ENCODE measurements at places on chromosomes 7 and 10. TPM values are rescaled to one million over a fixed set of nuclear protein-coding genes. Genes with fewer than 3 reads are reported as not detected.

DNA sequence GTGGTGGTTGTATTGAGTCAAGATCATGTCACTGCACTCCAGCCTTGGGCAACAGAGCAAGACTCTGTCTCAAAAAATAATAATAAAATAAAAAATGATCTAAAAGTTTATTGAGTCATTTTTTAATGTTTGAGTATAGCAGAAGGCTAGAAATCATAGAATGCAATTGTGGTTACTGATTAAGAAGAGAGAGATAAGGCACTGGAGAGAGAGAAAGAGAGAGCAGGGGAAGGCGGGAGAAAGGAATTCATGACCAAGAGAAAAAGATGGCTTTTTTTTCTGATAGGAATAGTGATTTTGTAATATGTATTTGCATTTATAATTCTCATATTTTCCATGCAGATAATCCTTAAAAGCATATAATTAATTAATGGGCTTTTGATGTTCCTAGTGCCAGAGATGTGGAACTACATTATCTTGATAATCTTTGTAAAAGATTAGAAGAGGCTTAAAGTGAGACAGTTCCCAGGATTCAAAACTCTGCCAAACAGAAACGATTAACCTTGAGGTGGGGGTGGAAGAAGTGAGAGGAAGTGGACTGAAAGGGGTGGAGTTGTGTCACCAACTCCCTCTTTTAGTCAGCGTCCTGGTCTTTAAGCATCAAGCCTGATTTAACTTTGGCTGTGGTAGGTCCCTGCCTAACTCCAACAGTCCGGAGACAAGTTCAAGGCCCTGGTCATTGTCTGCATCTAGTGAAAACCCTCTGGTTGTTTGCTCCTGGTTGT is 76.2 kb downstream of the CHN2 start:
- no peak for DNase-seq

DNA sequence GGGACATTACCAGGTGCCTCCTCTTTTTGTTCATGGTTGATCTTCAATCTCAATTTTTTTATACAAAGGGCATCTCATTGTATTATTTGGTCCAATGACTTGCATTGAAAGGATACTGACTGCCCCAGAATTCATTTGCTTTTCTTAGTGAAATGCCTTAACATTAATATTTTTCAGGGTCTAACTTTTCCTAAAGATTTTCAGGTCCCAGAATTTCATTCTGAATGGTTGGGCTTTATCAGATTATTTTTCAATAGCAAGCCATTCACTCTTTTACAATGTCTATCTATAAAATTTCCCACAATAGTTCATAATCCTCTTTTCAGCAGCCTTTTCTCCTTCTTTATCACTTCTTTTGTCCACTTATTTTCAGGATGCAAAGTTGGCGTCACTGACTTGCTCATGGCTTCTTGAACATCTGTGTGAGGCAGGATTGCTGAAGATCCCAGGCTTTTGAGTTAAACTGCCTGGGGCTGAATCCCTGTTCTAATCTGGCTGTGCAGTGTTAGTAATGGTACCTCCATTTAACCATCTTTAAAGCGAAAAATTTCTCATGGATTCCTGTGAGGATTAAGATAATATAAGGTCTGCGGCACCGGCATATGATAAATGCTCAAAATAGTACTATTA is 131.7 kb upstream of the HDAC9 start:
- DNase-seq, result no peak

- no peak for DNase-seq
These were observed 56.0 kb downstream of the HIPK2 start for GRCh38 chr7:139721821-139722220.

- DNase-seq, result no peak
These were observed 465.4 kb downstream of the ETV1 start for GRCh38 chr7:13524076-13524475.

DNA sequence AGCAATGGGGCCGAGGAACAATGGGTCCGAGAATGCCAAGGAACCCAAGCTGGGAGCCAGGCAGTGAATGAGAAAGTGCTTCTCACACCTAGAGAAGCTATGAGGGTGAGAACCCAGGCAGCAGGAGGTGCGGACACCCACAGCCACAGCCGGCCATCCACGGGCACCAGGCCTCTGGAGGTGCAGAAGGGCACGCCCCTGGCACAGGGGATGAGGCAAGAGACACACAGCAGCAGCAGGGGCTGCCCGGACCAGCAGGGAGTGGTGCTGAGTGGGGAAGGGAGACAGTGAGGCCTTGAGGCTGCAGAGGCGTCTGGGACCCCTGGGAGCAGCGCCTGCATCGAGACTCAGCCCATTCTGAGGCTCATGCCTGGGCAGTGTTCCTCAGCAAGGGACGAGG is 135.3 kb downstream of the MAD1L1 start:
- DNase-seq, result no peak

TOMM7 gene
- polyA plus RNA-seq, result 436 TPM

DNA sequence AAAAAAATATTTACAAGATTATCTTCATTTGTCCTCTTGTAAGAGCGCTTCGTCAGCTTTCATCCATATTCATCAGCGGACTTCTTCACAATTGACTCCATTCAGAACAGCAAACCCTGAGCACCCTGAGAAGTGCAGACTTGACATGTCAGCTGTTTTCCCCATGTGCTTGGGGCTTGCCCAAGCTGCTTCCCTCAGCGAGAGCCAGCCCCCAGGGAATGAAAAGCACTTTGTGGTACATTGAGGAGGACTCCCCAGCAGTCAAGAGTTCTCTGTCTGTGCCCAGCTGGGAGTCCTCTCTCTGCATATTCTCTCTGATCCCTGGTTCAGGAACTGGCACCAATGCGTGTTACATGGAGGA is 22.7 kb downstream of the HKDC1 start:
- no peak for DNase-seq

ZP3 gene
- polyA plus RNA-seq, result 2.0 TPM

DNA sequence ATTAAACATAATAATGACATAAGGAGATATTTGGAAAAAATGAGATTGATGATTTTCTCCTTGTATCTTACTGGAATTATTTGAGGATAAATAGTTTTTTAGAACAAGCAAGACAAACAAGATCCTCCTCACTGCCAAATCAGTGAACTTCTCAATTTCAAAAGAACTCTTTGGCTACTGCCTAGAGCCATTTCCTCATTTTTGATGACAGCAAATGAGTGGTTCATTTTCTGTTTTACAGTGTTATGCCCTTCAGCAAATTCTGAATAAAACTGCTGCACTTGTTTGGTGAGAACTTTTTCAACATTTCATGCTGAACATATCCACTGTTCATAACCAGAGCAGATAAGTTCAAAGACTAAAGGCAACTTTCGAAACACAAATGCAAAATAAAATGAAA is 42.5 kb upstream of the AHR start:
- no peak for DNase-seq

TEX47 gene
- not detected for polyA plus RNA-seq

DNA sequence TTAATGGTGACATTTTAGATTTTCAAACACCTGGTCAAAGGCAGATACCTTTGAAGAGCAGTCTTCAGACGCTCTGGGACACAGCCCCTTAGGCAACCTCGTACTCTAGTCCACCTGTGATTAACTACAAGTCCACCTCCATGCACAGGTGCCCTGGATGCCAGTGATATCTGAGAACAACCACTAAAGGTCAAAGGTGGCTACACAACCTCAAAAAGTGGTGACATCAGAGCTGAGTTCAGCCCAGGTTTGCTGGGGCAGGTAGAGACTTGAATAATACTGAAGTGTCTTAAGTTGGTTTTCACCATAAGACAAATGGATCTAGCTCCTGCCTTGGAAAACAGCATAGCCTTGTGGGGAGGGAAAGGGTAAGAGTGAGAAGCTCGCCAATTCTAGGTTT is 143.4 kb upstream of the ADO start:
- DNase-seq, result no peak

GRCh38 chr10:34830217-34830822 is 15.2 kb upstream of the PARD3 start:
- no peak for DNase-seq

ANK3 gene
- polyA plus RNA-seq, result 36.8 TPM

GRCh38 chr10:125054669-125055268 is 105.6 kb downstream of the CTBP2 start:
- DNase-seq, result no peak

PHYH gene
- 27.8 TPM for polyA plus RNA-seq

DNA sequence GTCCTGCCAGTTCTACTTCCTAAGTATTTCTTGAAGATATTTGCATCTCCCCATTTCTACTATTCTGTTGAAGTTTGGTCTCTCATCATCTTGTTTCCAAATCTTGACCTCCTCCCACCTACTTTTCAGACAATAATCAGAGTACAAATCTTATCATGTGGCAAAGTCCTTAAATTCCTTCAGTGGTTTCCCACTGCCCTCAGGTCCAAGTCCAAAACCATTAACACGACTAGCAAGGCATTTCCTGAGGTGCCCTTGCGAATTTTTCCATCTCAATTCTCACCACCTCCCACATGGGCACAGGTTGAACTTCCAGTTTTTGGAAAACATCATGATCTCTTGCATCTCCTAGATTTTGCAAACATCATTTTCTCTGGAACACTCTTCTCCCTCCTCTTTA is 97.2 kb upstream of the CDK1 start:
- no peak for DNase-seq

MBL2 gene
- polyA plus RNA-seq, result not detected

CPA4 gene
- 0.32 TPM for polyA plus RNA-seq

DNA sequence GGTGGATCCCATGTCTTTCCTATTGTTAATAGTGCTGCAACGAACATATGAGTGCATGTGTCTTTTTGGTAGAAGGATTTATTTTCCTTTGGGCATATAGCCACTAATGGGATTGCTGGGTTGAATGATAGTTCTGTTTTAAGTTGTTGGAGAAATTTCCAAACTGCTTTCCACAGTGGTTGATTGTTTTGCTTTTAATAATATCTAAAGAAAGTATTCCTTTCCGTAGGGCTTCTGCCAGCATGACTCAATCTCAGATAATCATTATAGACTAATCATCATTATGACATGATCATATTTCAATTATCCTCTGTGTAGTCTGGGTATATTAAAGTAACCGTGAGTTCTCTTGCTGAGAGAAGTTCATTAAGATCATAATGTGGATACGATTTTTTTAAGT is 110.2 kb upstream of the KMT2E start:
- no peak for DNase-seq

- DNase-seq, result no peak
These were observed 146.6 kb downstream of the BMS1 start for GRCh38 chr10:42929236-42929635.

DNA sequence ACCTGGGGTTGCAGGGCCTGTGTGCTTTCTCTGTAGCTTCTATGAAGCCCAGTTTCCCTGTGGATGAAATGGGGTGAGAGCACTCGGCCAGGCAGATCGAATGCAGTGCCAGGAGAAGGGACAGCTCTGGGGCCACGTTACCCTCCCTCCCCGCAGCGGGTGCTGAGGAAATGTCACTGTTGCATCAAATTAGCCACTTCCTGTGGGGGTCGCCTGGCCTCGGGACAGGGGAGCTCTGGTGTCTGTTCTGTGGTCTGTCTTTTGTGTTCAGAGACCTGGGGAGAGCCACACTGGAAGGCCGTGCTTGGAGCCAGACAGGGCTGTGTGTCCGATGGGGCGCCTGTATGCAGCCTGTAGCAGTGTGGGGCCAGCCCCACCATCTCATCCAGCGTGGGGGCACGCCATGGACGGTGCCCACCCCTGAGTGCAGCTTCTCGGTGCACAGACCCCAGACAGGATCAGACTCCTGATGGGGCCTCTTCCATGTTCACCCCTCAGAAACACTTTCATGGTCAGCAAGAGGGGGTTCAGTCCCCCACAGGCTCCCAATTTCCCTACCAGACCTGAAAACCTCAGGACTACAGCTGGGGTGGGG is 13.6 kb downstream of the TTYH3 start:
- DNase-seq, result no peak

C10orf90 gene
- 0.23 TPM for polyA plus RNA-seq

GRCh38 chr7:44103923-44104859 is at the start of gene AEBP1:
Gene AEBP1, plus strand, starts transcription at chr7:44104345. Its CDS starts 321 bp downstream, at chr7:44104666.
- DNase-seq, result no peak

GRCh38 chr10:119268428-119268827 is 61.1 kb downstream of the GRK5 start:
- DNase-seq, result no peak

SLC13A1 gene
- polyA plus RNA-seq, result 15.1 TPM

- peak; percentile 45 for DNase-seq
These were observed 150.2 kb downstream of the REEP3 start for GRCh38 chr10:63671317-63671937.

GRCh38 chr7:34275624-34276023 is 370.3 kb downstream of the BMPER start:
- DNase-seq, result no peak

- DNase-seq, result no peak
These were observed 46.1 kb upstream of the ANLN start for GRCh38 chr7:36343548-36343947.

GRCh38 chr7:83429493-83429892 is 219.4 kb downstream of the SEMA3E start:
- no peak for DNase-seq

GRCh38 chr7:90672210-90672609 is 76.1 kb downstream of the CDK14 start:
- DNase-seq, result no peak

GRCh38 chr10:80411681-80412220 is 3.4 kb downstream of the PRXL2A start:
- DNase-seq, result no peak

GRCh38 chr7:130831817-130832481 is 97.9 kb upstream of the KLF14 start:
- no peak for DNase-seq

EBF3 gene
- polyA plus RNA-seq, result 3.2 TPM

DNA sequence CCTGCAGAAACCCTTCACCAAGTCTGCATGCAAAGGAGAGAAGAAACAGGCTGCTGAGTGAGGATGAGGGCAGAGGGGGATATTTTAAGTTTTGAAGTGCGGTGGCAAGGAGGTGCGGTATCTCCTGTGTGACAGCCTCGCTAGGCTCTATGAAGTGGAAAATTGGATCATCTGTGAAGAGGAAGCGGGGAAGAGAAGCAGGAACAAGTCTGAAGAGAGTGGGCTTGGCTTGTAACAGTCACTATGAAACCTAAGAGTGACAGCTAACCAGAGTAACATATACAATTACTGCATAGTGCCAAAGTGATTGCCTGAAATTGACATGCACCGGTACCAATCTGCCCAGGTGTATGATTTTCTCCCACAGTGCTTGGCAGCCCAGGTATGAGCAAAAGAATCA is 287.5 kb upstream of the KLF14 start:
- no peak for DNase-seq

DNA sequence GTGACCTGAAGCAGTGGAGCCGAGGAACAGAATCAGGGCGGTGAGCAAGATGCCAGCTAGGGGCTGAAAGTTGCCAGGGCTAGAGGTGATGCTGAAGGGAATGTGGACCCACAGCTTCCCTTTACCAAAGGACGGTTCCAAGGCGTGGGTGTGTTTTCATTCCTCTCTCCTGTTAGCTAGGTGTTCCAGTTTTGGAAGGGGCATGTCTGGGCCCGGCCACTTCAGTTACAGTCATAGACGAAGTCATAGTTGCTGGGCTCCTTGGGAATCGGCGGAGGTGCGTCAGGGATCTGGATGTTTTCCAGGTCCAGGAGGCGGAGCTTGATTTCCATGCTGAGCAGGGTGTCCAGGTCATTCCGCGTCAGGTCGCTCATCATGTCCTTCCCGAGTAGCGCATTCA is 131.0 kb upstream of the AOAH start:
- no peak for DNase-seq

MCM10 gene
- polyA plus RNA-seq, result 10.8 TPM

Measured in left renal pelvis (tissue), 4 donors.